ENCODE measurements at places on chromosomes 2 and 18.

- DNase-seq: no peak
Observed at GRCh38 chr18:23300231-23300805, 152.8 kb upstream of the RIOK3 start.

GRCh38 chr2:19138264-19138825 is 220.1 kb downstream of the OSR1 start:
- DNase-seq: no peak

GRCh38 chr2:113770929-113771328 is 14.5 kb upstream of the SLC35F5 start:
- no peak for DNase-seq

- no peak for DNase-seq
Observed at GRCh38 chr18:9000733-9001132, 101.8 kb upstream of the NDUFV2 start.

DNA sequence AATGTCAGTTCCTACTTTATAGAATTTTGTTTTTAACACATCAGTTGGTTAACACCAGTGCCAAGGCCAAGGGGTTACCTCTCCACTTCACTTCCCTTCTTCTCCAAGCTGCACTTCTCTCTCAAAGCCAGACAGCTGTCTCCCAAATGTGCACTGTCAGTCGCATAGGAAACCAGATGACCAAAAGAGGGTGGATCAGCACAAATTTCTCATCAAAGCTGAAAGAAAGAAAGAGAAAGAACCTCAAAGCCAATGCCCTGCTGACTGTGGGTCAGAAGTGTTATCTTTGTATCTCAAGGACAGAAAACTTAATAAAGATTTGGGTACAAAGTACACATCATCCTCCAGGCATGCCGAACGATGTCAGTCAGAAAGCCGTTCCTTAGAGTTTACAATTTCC is 32.2 kb downstream of the SPATS2L start:
- no peak for DNase-seq

All from stimulated activated CD4-positive, alpha-beta T cell treated with anti-CD3 and anti-CD28 coated beads, Interleukin-1b, Interleukin-23, amount 100 ng/mL, for 24 hours (primary cell).